Sciatic nerve (tissue), 2 donors: ENCODE measurements at places on chromosomes 7 and 10. TPM values are rescaled to one million over a fixed set of nuclear protein-coding genes. Genes with fewer than 3 reads are reported as not detected.

WEE2 gene
- not detected for total RNA-seq

CTTNBP2 gene
- total RNA-seq = 21.5 TPM

ARF5 gene
- total RNA-seq = 81.7 TPM

PON1 gene
- total RNA-seq = not detected

SPDYE5 gene
- total RNA-seq = not detected

SLC39A12 gene
- not detected for total RNA-seq

CLDN4 gene
- total RNA-seq = 0.85 TPM

ARL3 gene
- total RNA-seq = 17.4 TPM

THSD7A gene
- 30.9 TPM for total RNA-seq

SEC61A2 gene
- 18.3 TPM for total RNA-seq

AGBL3 gene
- 5.3 TPM for total RNA-seq

MMP21 gene
- total RNA-seq = 0.31 TPM

FEZF1 gene
- total RNA-seq = not detected

- DNase-seq = no peak
Observed at GRCh38 chr7:64099656-64100531, 54.7 kb downstream of the ZNF727 start.

DNA sequence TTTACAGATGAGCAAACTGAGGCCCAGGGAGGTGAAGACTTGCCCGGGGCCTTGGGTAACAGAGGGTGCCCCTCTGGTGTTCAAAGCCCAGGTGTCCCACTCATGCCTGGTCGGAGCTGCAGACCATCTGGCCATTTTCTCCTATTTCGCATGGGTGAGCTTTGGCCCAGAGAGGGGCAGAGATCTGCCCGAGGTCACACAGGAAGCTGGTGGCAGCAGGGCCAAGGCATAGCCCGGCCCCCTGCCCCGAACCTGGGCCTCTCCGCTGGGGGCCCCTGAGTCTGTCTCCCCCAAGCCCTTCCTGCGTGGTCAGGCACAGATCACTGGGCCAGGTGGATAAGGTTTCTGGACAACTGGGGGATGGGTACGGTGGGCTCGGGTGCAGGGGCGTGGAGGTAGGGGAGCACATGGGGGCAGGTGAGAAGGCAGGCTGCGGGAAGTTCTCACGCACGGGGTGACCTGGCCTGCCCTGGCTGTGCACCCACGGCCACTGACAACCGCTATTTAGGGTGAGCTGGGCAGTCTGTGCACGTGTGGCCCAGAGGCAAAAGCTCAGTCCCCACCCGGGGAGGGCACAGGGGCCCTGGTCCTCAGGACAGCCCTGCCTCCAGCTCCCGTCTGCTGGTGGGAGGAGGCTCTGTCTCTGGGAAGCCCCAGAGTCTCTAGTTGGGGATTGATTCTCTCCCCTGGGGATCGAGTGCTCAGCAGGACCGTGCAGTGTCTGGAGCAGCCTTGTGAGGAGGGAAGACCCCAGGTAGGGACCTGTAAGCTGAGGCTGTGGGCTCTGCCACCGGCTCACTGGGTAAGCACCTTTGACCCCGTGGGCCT lies 68.6 kb downstream of the UNCX start:
- DNase-seq = no peak

GRCh38 chr10:24259365-24260130 lies 50.6 kb downstream of the KIAA1217 start:
- DNase-seq = no peak

DNA sequence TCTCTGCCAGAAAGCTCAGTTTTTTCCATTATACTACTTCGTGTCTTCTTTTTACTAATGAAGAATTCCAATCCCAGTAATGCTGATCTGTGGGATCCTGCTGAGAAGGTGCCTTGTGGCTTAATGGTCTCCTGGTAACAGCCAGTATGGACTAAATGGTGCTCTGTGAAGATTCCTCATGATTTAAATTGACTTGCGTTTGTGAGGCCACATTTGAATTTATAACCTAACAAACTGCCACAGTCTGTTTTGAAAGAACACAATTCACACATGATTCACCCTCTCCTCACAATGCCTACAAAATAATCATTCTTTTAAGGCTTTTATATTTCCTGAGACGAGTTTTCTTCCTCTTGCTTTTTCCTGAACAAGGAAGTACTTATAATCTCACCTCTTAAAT lies 140.0 kb downstream of the MBL2 start:
- DNase-seq = no peak

- no peak for DNase-seq
Observed at GRCh38 chr7:12138421-12138820, 72.7 kb upstream of the TMEM106B start.

- no peak for DNase-seq
Observed at GRCh38 chr10:33241351-33241750, 93.1 kb downstream of the NRP1 start.

DNA sequence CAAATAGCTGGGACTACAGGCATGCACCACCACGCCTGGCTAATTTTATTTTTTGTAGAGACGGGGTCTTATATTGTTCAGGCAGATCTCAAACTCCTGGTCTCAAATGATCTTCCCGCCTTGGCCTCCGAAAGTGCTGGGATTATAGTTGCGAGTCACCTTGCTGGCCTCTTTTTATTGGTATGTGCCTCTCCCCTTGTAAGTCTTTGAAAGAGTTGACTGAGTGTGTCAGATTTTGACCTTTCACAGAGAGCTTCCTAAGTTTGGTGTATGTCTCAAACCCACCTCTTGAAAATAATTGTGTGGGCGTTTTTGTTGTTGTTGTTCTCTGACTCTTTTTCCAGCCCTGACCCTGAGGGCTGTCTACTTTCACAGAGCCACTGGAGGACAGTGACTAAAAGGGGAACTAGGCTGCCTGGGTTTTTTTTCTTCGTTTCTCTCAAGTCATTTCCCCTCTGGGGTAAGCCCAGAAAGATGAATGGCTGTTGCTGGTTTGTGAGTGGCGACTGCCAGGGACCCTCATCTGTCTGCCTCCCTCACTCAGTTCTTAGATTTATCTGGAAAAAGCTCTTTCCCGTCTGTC lies 262.8 kb downstream of the ZEB1 start:
- no peak for DNase-seq

- no peak for DNase-seq
Observed at GRCh38 chr7:158779061-158780000, 50.0 kb downstream of the ESYT2 start.

DNA sequence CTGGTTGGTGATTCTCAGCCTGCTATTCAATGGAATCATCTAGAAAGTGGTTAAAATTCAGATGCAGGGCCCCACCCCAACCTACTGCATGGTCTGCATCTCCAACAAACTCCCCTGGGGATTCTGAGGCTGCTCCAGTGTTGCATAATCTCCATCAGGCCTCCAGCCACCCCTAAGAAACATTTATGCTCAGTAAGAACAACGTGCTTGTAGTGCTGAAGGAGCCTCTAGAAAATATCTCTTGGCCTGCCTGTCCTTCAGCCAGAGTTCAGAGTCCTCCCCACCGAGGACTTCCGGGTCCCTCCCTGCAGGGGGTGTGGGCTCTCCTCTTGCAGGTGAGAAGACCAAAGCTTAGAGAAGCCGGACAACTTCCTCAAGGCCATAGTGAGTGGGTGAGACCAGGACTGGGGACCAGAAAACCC lies 159.8 kb downstream of the SH3PXD2A start:
- DNase-seq = no peak

- DNase-seq = no peak
Observed at GRCh38 chr10:13751191-13751764, 164.5 kb downstream of the PRPF18 start.

- no peak for DNase-seq
Observed at GRCh38 chr7:105268511-105269392, 120.0 kb downstream of the SRPK2 start.

GRCh38 chr7:155426543-155427410 lies 31.2 kb upstream of the EN2 start:
- DNase-seq = no peak

DNA sequence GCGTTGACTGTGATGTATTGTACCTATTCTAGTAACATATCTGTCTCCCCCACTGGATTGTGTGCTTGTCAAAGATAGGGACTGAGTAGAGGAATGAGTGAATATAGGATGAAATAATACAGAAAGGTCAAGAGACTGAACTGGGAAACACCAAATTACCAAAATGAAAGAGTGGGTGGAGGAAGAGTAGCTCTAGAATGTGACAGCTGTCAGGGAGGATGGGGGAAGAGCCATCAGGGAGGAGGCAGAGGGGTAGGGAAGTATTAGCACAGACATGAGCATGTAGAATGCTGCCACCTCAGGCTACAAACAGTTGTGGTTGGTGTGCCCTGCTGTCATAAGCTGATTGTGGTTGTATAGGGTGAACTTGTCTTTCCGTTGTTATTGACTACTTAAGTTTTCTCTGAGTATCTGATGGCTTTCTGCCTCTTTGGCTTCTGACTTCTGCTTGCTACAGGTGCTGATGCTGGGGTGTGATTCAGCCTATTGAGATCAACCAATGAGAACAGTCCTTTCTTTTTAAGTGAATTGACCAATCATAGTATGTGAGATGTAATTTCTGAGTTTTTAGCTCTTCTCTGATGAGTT lies 5.6 kb downstream of the CCSER2 start:
- DNase-seq = no peak

GRCh38 chr7:157253850-157254249 lies 83.0 kb upstream of the DNAJB6 start:
- no peak for DNase-seq

- DNase-seq = no peak
Observed at GRCh38 chr7:30684351-30684750, 2.1 kb upstream of the CRHR2 start.

- DNase-seq = no peak
Observed at GRCh38 chr10:59179068-59179467, 2.6 kb downstream of the PHYHIPL start.

GRCh38 chr10:98920807-98921206 lies 314.8 kb downstream of the HPSE2 start:
- DNase-seq = no peak

- no peak for DNase-seq
Observed at GRCh38 chr7:53315981-53316380, 280.5 kb downstream of the POM121L12 start.
